ENCODE measurements at places on chromosomes 1 and 21.

DNA sequence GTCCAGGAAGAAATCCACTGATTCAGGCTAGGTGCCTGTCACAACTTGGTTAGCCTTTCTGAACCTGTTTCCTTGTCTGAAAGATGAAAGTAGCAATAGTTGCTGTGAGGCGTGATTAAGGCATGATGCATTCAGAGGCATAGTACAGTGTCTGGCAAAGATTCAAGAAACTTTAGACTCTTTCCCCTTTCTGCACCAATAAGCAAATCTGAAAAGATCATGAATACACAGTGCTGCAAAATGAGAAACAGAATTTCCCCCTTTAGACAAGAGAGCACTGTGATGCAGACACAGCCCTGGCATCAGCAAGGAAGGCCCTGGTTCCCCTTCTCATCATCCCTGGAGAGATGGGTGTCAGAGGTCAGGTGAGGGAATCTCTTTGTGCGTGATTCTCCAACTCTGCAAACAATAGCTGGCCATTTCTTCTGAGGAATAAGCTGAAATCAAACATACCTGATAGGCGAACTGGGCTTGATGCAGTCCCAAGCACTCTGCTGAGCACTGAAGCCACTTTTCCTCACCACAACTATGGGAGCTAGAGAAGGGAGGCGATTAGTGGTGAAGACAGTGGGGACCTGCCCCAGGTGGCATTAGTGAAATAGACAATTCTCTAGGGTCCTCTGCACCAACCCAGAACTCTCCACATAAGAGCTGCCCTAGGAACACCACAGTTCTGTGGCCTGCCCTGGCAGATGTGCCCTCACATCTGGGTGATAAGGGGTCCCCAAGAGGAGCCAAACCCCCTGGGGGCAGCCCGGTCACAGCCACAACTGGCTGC, 41.7 kb downstream of the ITPKB start:
- no peaks in the 10 kb centered on the region for H3K27me3 ChIP-seq
- peak overlapping the region; percentile 27 for H3K27ac ChIP-seq
- no peak for DNase-seq
- peaks cover 84% of the 10 kb centered on the region for H3K4me1 ChIP-seq
- peaks cover 61% of the 10 kb centered on the region for H3K36me3 ChIP-seq
- no peak overlapping the region for H3K4me3 ChIP-seq

GRCh38 chr1:242016479-242016878, 17.6 kb upstream of the MAP1LC3C start:
- H3K4me3 ChIP-seq = no peak overlapping the region
- no peaks in the 10 kb centered on the region for H3K4me1 ChIP-seq
- no peak overlapping the region for H3K27ac ChIP-seq
- no peaks in the 10 kb centered on the region for H3K27me3 ChIP-seq
- DNase-seq = no peak

- no peaks in the 10 kb centered on the region for H3K36me3 ChIP-seq
- no peak for DNase-seq
Measured at GRCh38 chr1:46053734-46054133, 78.7 kb downstream of the PIK3R3 start.

DNA sequence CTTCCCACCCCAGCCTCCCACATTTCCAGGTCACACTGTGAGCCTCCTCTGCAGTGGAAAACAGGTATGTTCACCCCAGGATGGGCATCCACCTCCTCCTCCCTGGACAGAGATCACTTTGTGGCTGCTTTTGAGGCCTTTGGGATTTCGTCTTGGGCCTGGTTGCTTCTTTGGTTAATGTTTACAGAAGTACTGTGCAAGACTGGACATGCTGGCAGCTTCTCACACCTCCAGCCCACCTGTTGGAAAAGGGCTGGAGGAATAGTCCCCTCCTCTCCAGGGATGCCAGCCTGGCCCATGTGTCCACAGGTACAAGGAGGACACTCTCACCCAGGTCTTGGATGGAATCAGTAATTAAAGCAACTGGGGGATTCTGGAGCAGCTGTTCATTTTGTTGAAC, 56.1 kb downstream of the KAZN start:
- no peaks in the 10 kb centered on the region for H3K27me3 ChIP-seq
- no peak overlapping the region for H3K27ac ChIP-seq
- no peaks in the 10 kb centered on the region for H3K36me3 ChIP-seq
- no peak overlapping the region for H3K4me3 ChIP-seq

GRCh38 chr1:212247179-212247721, 38.0 kb upstream of the PPP2R5A start:
- no peaks in the 10 kb centered on the region for H3K36me3 ChIP-seq
- H3K27ac ChIP-seq = no peak overlapping the region
- no peak for DNase-seq
- no peak overlapping the region for H3K4me3 ChIP-seq
- H3K27me3 ChIP-seq = no peaks in the 10 kb centered on the region
- H3K4me1 ChIP-seq = peaks cover 4% of the 10 kb centered on the region

DNA sequence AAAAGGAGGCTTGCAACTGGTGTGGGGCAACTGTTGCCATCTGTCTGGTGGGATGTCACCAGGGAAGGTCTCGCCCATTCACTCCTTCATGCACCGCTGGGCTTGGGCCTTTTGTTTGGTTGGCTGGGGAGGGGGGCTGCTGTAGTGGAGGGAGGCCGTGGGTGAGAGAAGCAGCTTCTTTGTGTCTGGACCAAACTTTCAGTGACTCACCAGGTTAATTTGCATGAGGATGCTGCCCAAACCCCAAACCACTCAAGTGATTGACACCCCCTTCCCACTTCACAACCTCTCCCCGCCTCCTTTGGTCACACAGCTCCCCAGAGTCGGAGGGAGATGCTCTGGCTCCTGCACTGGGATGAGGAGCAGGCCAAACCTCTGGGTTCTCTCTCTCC, 19.7 kb downstream of the BTG2 start:
- peak overlapping the region; percentile 10 for H3K4me3 ChIP-seq
- H3K27ac ChIP-seq = peak overlapping the region; percentile 100
- DNase-seq = peak; percentile 53
- H3K36me3 ChIP-seq = no peaks in the 10 kb centered on the region
- peaks cover 86% of the 10 kb centered on the region for H3K4me1 ChIP-seq

- H3K27me3 ChIP-seq = no peaks in the 10 kb centered on the region
- no peaks in the 10 kb centered on the region for H3K4me1 ChIP-seq
- no peaks in the 10 kb centered on the region for H3K36me3 ChIP-seq
- no peak overlapping the region for H3K27ac ChIP-seq
Measured at GRCh38 chr1:44072821-44073220, 41.6 kb upstream of the SLC6A9 start.

- peak; percentile 35 for DNase-seq
- H3K4me3 ChIP-seq = no peak overlapping the region
- H3K4me1 ChIP-seq = no peaks in the 10 kb centered on the region
- H3K27ac ChIP-seq = no peak overlapping the region
Measured at GRCh38 chr1:2091611-2092604, 41.7 kb downstream of the PRKCZ start.

DNA sequence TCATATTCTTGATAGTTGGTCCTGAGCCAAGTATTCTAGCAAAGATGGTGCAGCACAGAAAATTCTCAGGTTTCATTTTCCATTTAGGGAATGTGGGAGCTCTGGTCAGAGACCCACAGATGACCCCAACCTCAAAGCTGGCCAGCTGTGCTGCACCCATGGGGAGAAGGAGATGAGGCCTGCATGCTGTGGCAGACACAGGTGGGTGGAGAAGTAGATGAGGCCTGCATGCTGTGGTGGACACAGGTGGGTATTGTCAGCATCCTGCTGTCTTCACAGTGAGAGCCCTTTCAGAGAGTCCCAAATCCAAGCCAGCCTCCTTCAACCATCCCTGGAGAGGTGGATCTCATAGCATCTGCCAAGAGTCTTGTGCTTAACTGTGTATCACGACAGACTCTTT, 77.7 kb downstream of the DSCAM start:
- H3K4me1 ChIP-seq = no peaks in the 10 kb centered on the region
- no peak overlapping the region for H3K4me3 ChIP-seq
- H3K27me3 ChIP-seq = no peaks in the 10 kb centered on the region
- no peaks in the 10 kb centered on the region for H3K36me3 ChIP-seq
- no peak for DNase-seq

- peaks cover 38% of the 10 kb centered on the region for H3K4me1 ChIP-seq
- no peaks in the 10 kb centered on the region for H3K36me3 ChIP-seq
- no peaks in the 10 kb centered on the region for H3K27me3 ChIP-seq
- H3K27ac ChIP-seq = peak overlapping the region; percentile 76
Measured at GRCh38 chr1:160756849-160757201, 17.8 kb downstream of the SLAMF7 start.

- no peaks in the 10 kb centered on the region for H3K36me3 ChIP-seq
- H3K27ac ChIP-seq = no peak overlapping the region
- H3K4me1 ChIP-seq = no peaks in the 10 kb centered on the region
- no peak overlapping the region for H3K4me3 ChIP-seq
- no peak for DNase-seq
Measured at GRCh38 chr1:47875831-47876586, 121.2 kb downstream of the TRABD2B start.

DNA sequence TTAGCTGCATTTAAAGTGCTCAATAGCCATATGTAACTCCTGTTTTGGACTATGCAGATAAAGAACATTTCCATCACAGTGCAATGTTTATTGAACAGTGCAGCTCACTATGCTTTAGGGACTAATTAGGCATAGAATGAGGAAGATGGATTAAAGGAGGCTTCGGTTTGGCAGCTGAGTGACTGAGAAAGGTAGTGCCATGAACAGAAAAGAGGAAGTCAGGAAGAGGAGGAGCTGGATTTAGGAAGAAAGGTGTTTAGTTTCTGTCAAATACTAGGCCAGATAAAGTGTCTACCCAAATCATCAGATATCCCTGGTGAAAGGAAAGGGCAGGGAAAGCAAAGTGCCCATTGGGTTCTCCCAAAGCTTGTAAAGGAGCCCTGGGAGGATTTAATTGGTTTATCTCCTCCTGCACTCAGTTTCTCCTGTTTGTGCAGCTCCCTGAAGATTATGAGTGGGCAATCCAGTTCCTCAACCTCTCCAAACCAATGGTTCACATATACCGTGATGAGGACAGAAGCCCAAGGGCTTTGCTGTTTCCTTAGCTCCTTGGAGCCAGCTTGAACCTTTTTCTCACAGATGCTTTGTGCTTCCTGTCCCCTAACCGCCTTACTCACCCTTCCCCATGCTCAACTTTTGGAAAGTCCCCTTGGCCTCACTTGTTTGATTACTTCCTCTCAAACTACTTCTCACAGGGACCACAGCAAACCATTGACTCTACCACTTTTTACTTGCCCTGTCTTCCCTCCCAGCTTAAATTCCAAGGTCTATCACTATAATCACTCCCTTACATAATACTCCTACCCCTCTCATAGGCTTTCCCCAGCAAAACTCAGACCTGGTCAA, 3.5 kb upstream of the RAP1A start:
- peaks cover 29% of the 10 kb centered on the region for H3K4me1 ChIP-seq
- peak overlapping the region; percentile 72 for H3K27ac ChIP-seq
- DNase-seq = peak; percentile 32
- no peaks in the 10 kb centered on the region for H3K36me3 ChIP-seq
- H3K4me3 ChIP-seq = no peak overlapping the region

Data from T-cell (primary cell).